Right lung (tissue), 10 donors: ENCODE measurements at places on chromosomes 3 and 15. TPM values are rescaled to one million over a fixed set of nuclear protein-coding genes. Genes with fewer than 3 reads are reported as not detected.

Gene CCDC54
- 0.08 TPM for polyA plus RNA-seq

Gene FOXB1
- polyA plus RNA-seq = not detected

Gene ATP13A5
- 0.69 TPM for polyA plus RNA-seq

Gene MNS1
- 18.2 TPM for polyA plus RNA-seq

Gene TRPM1
- polyA plus RNA-seq = not detected

Gene CNOT10
- polyA plus RNA-seq = 53.9 TPM
